ENCODE measurements at places on chromosomes 5 and 9.
A peak's percentile ranks its signal among the peaks of the same experiment; 100 is the strongest.

DNA sequence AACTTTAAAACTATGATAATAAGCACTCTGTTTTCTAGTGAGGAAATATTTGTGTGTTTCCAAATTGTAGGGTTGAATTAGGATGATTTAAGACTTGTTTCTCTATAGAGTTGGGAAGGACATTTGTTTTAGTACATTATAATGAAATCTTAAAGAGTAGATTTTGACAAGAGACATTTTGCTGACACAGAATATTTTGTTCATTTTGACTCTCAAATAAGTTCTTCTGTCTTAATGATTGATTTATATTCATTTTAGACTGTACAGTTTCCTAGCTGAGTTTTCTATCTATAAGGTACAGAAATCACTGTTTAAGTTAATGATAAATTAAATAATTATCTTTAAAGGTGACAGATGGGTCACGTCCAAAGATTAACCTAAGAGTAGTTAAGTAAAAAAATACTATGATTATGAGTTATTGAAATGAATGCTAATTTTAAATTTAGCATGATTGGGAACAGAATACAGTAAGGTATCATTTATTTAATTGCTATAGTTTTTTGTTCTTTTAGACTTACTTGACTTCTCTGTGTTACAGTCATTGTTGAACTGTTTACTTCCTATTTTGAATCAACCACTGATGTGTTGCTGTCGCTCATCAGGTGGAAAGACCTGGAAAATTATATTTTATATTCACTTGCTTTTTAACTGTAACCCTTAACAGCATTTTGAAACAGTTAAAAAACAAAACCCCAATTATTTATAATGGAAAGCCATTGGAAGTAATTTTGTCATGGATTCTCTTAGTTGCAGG lies 19.5 kb downstream of the PBX3 start:
- DNase-seq: no peak

GRCh38 chr5:7869474-7870136 lies 657 bp downstream of the MTRR start:
- peak; percentile 27 for DNase-seq

GRCh38 chr5:137148655-137149054 lies 350.5 kb downstream of the SPOCK1 start:
- DNase-seq: no peak

GRCh38 chr9:137056739-137057415 lies 3.0 kb upstream of the ENTPD2 start:
- DNase-seq: no peak

GRCh38 chr5:176692326-176692725 lies 45.0 kb downstream of the TSPAN17 start:
- DNase-seq: no peak

- DNase-seq: no peak
These were observed 65.7 kb downstream of the EFNA5 start for GRCh38 chr5:107604990-107605389.

All from stimulated activated CD4-positive, alpha-beta T cell treated with anti-CD3 and anti-CD28 coated beads, Interleukin-1b, Interleukin-23, amount 100 ng/mL, for 4 hours (primary cell).